ENCODE measurements at places on chromosomes 2 and 18.

- DNase-seq = no peak
Observed at GRCh38 chr2:43472527-43473194, 123.2 kb downstream of the THADA start.

- peak; percentile 25 for DNase-seq
Observed at GRCh38 chr2:27627963-27628766, 647 bp downstream of the CCDC121 start.

DNA sequence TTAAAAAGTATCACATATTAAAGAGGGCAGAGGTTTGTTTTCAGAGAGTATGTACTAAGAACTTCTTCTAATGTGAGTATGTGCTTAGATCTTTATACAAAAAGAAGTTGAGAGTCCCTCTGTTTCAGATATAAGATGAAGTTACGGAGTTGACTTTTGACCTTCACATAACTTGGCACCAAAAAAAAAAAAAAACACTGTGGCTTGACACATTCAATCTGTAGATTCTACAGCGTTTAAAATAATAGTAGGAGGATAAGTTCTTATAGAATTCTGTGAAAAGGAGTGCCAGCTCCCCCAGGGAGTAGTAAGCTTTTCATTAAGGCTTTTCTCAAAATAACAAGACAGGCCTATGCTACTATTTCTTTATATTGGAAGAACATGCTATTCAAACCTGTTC is 105.4 kb upstream of the LRP1B start:
- DNase-seq = no peak

GRCh38 chr2:240869109-240869955 is 708 bp downstream of the AGXT start:
- DNase-seq = no peak

DNA sequence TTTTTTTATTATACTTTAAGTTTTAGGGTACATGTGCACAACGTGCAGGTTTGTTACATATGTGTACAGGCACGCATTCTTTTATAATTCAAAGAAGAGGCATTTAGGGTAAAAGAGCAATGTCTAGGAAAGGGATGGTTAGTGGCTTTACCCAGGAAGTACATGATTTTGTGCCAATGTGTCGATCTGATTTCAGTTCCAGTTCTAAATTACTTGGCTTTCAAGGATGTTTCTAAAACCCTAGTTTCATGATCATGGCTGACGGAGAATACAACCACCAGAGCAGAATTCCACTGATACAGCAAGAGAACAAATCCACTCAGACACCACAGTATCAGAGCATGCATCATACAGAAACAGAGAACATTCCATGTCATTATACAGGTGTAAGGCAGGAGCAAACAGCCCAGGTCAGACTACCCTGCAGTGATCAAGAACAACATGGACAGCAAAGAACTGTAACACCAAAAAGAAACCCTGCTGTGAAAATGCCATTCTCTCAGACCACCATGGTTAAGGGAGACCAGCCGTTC is 116.7 kb upstream of the STK17B start:
- DNase-seq = no peak

DNA sequence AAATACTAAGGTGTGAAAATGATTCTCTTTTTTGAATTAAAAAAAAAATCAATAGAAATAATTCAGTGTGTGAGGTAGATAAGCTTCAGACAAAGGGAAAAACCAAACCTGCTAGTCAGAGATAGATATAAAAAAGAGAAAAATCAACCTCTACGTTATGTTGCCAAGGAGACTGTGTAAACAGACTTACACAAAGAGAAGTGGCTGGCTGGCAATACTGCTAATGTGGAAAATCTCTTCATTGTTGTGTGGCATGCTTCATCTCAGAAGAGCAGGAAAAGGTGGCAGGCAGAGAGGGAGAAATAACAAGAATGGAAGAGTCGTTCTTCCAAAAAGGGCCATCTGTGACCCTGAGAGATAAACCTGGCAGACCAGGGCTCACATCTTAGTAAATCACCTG is 200.8 kb downstream of the SLC8A1 start:
- DNase-seq = no peak

DNA sequence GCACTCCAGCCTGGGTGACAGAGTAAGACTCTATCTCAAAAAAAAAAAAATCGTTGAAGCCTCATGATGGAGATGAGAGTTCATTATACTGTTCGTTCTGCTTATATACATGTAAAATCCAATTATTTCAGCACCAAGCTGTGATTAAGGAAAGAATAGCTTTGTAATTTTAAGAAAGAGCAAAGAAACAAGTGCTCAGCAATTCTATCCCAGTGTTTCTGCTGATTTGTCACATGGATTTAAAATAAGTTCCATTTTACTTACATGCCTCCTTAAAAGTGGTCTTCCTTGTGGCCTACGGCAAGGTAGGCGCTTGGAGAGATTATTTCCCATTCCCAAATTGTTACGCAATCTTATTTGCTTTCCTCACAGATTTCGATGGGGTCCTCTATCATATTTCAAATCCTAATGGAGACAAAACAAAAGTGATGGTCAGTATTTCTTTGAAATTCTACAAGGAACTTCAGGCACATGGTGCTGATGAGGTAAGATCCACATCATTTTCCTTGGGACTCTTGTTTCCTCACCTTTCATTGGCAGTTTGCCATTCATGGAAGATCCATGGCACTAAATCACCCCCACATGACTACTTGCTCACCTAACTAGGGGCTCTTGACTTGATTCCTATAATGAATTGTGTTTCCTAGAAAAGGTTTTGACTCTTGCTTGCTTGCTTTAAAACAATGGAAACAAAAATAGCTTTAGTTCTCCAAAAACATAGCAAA is 11.5 kb downstream of the ARPC2 start:
- DNase-seq = no peak

GRCh38 chr2:11502740-11503292 is 31.0 kb upstream of the GREB1 start:
- DNase-seq = no peak

DNA sequence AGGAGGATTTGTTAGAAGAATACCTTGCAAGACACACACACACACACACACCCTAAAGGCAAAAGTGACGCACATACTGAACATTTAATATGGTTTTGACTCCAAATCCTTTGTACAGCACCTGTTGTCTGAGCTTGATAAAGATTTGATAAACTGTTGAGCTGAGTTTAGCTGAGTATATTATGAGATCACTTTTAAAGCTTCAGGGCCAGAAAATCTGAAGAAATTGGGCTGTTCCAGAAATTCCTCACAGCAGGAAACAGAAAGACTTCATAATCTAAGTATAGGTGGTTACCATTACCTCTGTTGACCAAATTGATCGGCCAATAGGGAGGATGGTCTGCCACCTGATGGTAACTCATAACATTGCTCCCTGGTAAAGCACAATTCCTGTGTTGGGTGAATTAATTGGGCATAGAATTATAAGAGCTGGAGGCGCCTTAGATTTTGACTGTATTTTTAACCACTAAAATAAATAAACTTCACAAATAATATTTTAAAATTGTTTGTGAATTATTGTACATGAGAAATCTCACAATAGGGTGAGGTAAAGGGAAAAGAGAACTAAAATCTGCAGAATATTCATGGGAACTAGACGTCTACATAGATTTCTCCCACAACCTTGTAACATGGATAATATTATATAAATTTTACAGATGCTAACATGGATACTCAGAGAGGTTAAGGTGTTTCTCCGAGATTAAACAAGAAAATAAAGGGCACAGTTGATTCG is 21.8 kb upstream of the RPIA start:
- DNase-seq = peak; percentile 66

All from COLO829 (cell line).